ENCODE measurements at places on chromosomes 4 and X. TPM values are rescaled to one million over a fixed set of nuclear protein-coding genes. Genes with fewer than 3 reads are reported as not detected.

DNA sequence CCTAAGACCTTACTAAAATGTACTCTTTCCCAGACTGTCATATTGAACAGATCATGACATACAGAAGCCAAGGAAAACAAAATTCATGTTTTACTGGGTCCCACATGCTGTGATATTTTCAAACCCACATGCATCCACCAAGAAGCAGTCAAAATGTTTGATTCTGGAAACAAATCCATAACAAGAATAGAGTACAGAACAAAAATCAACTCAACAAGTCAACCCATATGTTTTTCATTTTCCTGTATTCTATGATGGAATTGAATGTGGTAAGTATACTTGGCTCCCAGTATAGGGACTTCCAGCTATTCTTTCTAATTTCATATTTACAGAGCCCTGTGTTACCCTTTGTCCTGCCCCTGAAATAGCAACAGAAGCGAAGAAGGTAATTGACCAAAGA lies 106.8 kb downstream of the COL25A1 start:
- no peak overlapping the region for H3K27ac ChIP-seq

- no peaks in the 10 kb centered on the region for H3K27me3 ChIP-seq
- no peak overlapping the region for H3K4me3 ChIP-seq
- H3K36me3 ChIP-seq: no peaks in the 10 kb centered on the region
- peaks cover 4% of the 10 kb centered on the region for H3K4me1 ChIP-seq
- DNase-seq: no peak
Measured at GRCh38 chr4:107896158-107896645, 35.1 kb upstream of the CYP2U1 start.

DNA sequence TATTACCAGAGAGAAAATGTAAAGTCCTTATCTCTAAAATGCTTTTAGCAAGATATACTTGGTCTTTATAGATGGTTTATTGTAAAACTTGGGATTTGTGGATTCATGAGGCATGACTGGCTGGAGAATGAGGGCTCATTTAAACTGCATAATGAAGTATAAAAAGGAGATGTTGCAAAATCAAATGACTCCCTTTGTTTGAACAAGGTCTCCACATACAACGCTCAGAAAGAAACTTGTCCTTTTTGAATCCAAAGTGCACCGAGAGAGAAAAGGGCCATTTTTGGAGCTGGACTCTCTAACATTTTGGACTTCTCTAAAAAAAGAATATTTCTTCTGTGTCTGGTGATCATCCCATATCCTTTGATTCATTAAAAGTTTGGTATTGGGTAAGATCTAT lies 7.7 kb upstream of the EIF1AX start:
- H3K4me1 ChIP-seq: no peaks in the 10 kb centered on the region
- no peak overlapping the region for H3K4me3 ChIP-seq
- peaks cover 7% of the 10 kb centered on the region for H3K36me3 ChIP-seq
- H3K27ac ChIP-seq: no peak overlapping the region

Gene ACSL1
- 1,235 TPM for total RNA-seq

DNA sequence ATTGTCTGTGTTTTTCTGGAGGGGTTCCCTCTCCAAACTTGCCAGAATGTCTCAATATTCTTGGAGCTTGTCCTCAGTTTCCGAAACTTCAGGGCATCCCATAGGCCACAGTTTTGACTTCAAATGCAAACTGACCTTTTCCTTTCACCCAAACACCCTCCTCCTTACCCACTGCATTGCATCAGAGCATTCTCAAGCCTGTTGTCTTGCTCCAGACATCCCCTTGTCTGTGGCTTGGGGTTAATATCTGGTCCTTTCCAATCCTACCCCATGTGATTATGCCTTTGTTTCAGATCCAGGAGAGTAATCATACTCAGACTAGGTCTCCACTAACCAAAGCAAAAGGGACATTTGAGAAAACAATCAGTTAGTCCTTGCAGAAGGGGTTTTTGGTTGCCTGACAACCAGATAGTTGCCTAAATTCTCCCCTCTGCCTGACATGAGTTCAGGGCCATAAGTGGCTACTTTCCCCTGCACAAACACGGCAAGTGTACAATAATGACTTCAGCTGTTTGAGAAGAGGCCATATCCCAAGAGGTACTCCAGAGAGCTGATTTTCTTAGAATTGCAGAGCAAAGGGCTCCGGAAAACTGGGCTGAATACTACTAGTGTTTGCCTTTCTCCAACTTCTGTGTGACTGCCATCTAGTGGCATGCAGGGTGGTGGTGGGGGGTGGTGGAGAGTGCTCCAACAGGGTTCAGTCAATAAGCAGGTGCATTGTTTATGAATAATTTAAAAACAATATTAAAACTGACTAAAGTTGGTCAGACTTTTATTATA lies 130.2 kb downstream of the CHRDL1 start:
- no peak for DNase-seq
- no peak overlapping the region for H3K4me3 ChIP-seq
- no peaks in the 10 kb centered on the region for H3K4me1 ChIP-seq
- no peak overlapping the region for H3K27ac ChIP-seq
- H3K27me3 ChIP-seq: no peaks in the 10 kb centered on the region

- H3K27me3 ChIP-seq: no peaks in the 10 kb centered on the region
- no peaks in the 10 kb centered on the region for H3K4me1 ChIP-seq
- H3K4me3 ChIP-seq: no peak overlapping the region
Measured at GRCh38 chr4:101014417-101014816, 332.9 kb downstream of the PPP3CA start.

GRCh38 chr4:107408968-107409367 lies 311.1 kb downstream of the PAPSS1 start:
- H3K4me3 ChIP-seq: no peak overlapping the region
- no peaks in the 10 kb centered on the region for H3K27me3 ChIP-seq
- no peaks in the 10 kb centered on the region for H3K36me3 ChIP-seq
- no peak for DNase-seq
- no peak overlapping the region for H3K27ac ChIP-seq
- H3K4me1 ChIP-seq: no peaks in the 10 kb centered on the region

GRCh38 chr4:87574996-87575395 lies 33.3 kb upstream of the DSPP start:
- DNase-seq: no peak
- H3K4me3 ChIP-seq: no peak overlapping the region
- H3K4me1 ChIP-seq: no peaks in the 10 kb centered on the region
- H3K27ac ChIP-seq: no peak overlapping the region
- no peaks in the 10 kb centered on the region for H3K27me3 ChIP-seq

DNA sequence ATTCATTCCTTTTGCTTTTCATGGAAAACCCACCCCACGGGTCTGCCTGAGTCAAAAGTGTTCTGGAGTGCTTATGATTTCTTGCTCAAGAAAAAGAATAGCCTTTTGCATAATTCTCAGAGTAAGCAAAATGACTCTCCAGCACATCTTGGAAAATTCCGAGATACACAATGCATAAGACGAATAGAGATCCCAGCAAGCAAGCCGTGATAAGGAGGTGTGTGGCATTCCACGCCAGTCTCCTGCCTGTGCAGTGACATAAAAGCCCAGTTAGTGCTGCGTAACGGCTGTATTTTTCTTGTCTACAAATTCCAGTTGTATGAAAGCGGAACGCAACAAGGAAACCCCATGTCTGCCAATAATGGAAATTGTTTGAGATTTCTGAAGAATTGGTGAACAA lies 237.9 kb upstream of the GATB start:
- H3K27me3 ChIP-seq: no peaks in the 10 kb centered on the region
- H3K27ac ChIP-seq: no peak overlapping the region
- H3K4me3 ChIP-seq: no peak overlapping the region
- no peak for DNase-seq
